Stimulated activated CD4-positive, alpha-beta T cell treated with anti-CD3 and anti-CD28 coated beads, Interleukin-15, amount 100 ng/mL, for 48 hours (primary cell): ENCODE measurements at places on chromosomes 6 and 20.

- DNase-seq: no peak
Measured at GRCh38 chr6:7879043-7879442, 31.5 kb downstream of the TXNDC5 start.

GRCh38 chr20:47993035-47993755, 207.9 kb upstream of the SULF2 start:
- DNase-seq: no peak

DNA sequence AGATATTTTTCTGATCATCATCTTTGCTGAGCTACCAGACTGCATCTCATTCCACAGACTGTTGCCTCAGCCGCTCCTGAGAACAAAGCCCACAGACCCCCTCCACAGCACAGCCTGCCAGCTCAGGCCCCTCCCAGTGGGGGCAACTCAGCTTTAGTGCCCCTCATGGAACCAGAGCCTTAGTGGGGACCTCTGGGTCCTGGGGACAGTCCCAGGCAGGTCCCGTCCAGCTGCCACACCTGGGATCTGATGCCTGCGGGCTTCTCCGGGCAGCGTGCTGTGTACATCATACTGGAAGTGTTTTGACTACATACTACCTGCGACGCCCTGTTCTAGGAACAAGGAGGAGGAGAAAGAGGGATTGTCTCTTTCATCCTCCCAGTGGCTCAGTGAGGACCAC, 38.3 kb upstream of the QKI start:
- no peak for DNase-seq

DNA sequence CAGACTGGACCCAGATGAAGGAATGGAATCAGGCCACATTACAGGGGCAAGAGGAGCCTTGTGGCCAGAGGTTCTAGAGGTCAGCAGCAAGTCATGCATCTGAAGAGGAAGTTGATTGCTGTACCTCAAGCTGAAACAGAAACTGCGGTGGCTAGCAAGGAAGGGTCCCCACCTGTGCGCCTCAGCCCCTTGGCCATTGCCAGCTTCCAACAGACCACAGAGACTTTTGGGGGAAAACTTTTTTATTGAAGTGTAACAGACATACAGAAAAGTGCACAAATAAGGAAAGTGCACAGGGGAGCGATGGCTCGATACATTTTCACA, 26.8 kb upstream of the SLC9A8 start:
- no peak for DNase-seq

DNA sequence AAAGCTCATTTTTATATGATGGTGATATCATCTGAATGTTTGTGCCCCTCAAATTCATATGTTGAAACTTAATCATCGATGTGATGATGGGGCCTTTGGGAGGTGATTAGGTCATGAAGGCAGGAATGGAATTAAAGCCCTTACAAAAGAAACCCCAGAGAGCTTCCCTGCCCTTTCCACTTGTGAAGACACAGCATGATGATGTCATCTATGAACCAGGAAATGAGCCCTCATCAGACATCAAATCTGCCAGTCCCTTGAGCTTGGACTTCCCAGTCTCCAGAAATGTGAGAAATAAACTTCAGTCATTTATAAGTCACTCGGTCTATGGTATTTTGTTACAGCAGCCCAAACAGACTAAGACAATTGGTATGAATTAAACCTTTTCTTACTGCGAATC, 153.1 kb downstream of the MYB start:
- no peak for DNase-seq

DNA sequence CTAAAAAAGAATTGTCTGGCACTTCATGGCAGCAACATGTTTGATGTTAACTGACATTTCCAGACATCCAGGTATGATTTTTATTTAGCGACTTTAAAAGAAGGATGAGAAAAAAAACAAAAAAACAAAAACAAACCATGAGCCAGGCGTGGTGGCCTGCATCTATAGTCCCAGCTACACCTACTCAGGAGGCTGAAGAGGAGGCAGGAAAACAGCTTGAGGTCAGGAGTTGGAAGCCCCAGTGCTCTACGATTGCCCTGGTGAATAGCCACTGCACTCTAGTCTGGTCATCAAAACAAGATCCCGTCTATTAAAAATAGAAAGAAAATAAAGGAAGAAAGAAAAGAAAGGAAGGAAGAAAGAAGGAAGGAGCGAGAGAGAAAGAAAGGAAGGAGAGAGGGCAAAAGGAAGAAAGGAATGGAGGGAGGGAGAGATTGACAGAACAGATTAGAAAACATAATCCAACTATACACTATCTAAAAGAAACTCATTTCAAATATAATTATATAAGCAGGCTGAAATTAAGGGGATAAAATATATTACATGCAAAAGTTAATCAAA, 141.6 kb downstream of the TRIM27 start:
- no peak for DNase-seq

- no peak for DNase-seq
Measured at GRCh38 chr6:34592208-34592952, 36.3 kb upstream of the SPDEF start.

DNA sequence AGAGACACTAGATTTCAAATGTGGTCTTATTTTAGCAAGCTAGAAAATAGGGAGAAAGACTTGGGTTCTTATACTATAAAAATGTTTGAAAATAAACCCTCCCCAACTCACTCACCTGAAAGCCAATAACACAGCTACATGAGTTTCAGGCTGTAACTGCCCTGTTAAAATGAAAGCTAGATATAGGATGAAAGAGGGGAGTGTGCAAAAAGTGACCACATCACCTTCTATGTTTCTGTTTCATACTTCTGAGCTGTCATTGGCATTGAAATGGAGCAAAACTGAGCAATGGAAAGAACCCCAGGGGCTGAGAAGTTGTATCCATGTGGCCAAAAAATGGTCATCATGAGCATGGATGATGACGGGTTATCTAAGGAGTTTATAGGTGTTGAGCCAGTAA, 148.1 kb upstream of the TENT5A start:
- DNase-seq: no peak
